NCI-H510A treated with DMSO at 0.1 percent for 48 hours (cell line): ENCODE measurements at places on chromosomes 5 and 9.
A peak's percentile ranks its signal among the peaks of the same experiment; 100 is the strongest.

GRCh38 chr9:120714088-120714845 lies at the start of gene MEGF9:
MEGF9 (minus strand) TSS chr9:120714470; CDS start chr9:120714358, 112 bp downstream.
- DNase-seq = peak; percentile 96

GRCh38 chr5:135127439-135128240 lies 93.6 kb upstream of the PITX1 start:
- no peak for DNase-seq

DNA sequence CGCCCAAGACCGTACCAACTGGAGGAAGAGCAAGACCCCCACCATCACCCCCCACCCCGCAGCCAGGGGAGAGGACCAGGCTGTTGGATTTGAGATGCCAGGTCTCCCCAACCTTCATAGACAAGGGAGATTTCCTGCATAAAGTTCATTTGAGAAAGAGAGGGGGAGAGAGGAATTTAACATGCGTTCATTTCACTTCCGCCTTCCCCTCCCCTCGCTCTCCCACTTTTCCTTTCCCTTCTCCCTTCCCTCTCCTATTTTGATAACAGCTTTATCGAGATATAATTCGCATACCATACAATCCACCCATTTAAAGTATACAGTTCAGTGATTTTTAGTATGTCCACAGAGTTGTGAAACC lies 4.2 kb upstream of the NKX2-5 start:
- no peak for DNase-seq

GRCh38 chr9:112361601-112362000 lies 18.3 kb upstream of the HSDL2 start:
- DNase-seq = peak; percentile 46

GRCh38 chr5:136242136-136242535 lies 49.2 kb upstream of the SMIM32 start:
- peak; percentile 21 for DNase-seq

DNA sequence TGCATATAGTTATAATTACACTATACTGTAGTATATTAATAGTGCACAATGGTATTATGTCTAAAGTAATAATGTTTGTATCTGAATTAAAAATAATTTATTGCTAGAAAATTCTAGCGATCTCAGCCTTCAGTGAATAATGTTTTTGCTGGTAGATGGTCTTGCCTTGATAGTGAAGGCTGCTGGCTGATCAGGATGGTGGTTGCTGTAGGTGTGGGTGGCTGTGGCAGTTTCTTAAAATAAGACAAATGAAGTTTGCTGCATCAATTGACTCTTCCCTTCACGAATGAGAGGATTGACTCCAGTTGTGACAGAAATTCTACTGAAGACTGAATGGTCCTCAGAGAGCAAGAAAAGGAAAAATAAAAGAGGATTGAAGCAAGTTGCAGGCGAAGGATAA lies 19.7 kb upstream of the LRRC70 start:
- no peak for DNase-seq

GRCh38 chr5:57360871-57361270 lies 121.7 kb downstream of the ACTBL2 start:
- no peak for DNase-seq

- DNase-seq = no peak
These were observed 11.5 kb upstream of the S1PR3 start for GRCh38 chr9:88979791-88980190.

DNA sequence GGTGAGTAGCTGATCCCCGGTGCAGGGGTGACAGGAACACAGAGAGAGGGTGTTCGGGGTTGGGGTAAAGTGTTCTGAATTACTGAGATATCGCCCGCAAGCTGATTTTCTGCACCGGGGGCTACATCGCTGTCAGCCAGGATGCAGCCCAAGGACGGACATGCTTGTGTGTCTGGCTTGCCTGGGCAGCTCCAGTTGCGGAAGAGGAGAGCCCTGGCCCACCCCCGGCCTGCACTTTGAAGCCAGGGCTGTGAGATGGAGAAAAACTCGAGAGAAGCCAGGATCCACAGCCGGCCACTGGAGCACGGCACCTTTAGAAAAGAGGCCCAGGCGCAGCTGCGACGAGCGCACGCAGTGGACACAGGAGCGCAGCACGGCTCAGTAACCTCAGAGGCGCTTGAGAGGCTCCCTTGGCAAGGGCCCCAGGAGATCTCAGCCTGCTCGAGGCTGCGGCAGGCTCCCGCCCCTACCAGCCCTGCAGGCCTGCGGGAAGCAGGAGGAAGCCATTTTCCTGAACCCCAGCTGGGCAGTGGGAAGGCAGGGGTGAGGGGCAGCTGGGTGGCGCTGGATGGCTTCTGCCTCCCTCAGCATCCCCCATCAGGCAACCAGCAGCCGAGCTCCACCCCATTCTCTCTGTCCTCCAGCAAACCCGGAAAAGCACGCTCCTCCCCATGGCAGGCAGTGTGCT lies 59.2 kb downstream of the C9orf50 start:
- DNase-seq = peak; percentile 47

DNA sequence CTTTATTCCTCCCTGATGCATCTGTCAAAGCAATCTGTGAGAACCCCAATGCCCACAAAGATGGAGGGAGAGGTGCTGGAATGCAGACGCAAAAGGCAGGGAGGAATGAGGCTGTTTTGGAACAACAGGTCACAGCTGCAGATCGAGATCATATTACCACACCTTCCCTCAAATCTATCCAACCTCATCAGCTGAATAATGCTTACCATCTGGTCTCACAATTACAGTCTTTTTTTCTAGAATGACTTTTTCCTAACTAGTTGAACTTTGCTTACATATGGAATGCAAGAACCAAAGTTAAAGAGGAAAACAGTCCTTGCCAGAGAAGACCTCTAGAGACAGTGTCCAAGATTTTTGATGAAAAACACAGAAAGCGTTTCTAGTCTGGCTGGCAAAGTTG lies 158.1 kb downstream of the LPAR1 start:
- no peak for DNase-seq

DNA sequence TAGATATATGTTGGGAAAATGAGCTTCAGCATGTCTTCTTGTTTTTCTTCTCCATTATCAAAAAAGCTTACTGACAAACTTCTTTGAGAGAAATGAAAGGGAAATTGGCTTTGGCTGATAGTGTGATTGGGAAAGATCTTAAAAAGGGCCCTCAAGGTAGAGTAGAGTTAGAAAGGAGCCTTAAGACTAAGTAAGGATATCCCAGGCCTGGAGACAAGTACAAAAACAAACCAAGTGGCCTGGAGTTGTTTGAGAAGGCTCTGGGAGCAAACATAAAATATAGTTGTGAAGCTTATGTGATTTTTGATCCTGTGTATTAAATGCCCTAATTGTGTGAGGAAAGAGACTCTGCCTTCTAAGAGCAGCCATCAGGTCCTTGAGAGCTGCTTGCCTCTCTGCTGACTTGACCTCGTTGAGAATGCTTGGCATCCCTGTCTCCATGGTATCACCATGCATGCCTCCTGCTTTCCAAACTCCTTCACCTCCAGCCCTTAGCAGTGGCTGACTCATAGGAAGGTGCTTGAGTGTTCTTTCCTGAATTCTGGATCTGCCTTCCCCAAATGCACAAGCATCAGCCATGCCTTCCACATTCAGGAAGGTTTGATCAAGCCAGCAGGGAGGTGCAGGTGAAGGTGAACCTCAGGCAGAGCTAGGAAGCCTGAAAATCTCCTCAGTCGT lies 78.9 kb downstream of the SMARCA2 start:
- no peak for DNase-seq

GRCh38 chr9:137445275-137445807 lies 4.2 kb upstream of the ENTPD8 start:
- DNase-seq = peak; percentile 46

DNA sequence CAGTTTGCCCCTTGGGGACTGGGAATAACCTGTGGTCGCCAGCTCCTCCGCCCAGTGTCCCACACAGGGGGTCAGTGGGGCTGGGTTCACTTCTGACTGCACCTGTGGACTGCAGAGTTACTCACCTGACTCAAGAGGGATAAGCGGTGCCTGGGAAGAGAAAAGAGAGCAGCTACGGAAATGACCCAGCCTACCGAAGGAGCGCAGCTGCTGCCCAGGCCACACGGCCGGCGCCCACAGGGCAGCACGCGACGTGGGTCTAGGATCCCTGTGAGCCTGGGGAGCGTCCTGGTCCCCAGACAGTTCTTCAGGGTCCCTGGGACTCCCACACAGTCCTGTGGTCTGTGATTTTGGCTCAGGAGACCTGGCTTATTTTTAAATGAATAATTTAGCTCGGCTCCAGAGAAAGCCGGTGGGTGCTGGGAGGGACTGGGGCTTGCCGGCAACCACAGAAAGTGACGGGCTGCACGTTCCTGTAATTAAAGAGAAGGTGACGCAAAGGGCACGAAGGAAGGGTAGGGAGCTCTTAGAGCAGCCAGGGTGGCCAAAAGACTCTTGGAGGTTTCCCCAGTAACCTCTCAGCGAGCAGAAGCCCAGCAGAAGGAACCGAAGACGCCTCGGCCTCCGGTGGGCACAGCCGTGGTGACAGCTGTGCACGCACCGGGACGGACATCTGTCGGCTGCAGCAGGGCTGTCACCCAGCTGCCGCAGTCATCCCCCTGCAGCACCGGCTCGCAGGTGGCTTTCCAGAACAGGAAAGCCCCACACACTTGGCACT lies 97.5 kb upstream of the FCN2 start:
- no peak for DNase-seq

DNA sequence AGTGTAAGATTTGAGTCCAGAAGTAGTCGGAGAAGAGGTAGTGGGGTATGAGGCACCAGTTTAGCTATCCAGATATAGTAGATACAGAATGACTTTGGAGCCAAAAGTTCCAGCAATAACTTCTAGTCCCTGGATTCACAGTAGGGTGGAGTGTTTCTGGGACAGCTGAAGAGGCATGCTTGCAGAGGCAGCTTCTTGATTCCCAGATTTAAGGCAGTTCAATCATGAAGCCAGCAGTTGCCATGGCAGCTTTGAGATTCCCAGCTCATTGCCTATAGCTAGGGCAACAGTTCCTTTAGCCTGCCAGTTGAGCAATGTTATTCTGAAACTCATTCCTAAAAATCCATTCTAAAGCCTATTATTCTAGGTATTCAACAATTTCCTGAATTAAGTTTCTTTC lies 79.2 kb downstream of the LIX1 start:
- no peak for DNase-seq

- DNase-seq = peak; percentile 79
These were observed 34.4 kb downstream of the SARDH start for GRCh38 chr9:133703591-133704399.

DNA sequence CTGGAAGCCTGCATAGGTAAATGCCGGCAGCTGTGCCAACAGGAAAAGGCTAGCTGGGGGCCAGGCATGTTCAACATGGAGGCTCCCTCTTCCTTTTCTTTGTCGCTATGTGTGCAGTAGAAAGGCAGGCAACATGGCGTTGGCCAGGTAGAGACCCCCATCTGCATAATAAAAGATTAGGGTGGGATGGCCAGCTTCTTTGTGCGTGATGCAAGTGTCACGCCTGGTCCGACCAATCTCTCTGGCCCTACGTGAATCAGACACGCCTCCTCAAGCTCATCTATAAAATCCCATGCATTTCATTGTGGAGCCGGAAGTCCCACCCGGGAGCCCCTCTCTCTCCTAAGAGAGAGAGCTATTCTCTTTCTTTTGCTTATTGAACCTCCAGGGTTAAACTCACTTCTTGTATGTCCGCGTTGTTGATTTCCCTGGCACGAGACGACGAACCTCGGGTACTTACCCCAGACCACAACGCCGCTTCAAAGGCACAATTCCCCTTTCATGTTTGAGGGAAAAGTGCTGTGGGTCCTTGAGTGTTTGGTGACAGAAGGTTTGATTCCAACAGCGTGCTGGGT lies 25.0 kb upstream of the C5orf47 start:
- peak; percentile 59 for DNase-seq

DNA sequence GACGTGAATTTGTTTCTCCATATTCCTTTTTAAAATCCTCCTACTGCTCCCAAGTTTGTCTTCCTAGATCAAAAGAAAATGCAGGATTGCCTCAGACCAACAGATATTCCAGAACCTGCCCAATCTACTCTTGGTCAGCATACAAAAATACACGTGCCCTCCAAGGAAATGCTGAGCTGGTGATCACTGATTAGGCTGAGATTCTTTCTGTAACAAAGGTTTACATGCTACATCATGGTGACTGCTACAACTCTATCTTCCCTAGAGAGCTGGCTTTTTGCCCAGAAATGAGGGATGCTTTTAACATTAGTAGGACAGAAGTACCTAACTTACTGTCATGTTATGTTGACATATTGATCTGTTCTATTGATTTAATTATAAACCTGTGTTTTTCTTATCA lies 35.5 kb downstream of the OR2Y1 start:
- no peak for DNase-seq

- no peak for DNase-seq
These were observed 148.9 kb downstream of the GCNT1 start for GRCh38 chr9:76607730-76608436.

DNA sequence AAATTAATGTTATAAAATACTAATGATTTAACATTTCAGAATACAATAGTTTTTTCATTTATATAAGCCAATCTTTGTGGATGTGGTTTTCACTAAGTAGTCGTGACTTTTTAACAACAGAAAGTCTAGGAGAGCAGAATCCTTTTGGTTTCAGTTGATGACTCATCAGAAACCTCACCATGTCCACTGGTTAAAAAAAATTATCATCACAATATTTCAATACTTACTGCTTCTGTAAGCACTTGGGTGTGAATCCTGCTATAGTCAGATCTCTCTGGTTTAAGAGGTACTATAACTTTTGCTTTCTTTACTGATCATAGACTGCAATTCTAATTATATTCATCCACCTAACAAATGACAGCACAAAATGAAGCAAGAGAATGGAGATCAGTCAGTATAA lies 77.2 kb downstream of the MRPS30 start:
- DNase-seq = no peak

DNA sequence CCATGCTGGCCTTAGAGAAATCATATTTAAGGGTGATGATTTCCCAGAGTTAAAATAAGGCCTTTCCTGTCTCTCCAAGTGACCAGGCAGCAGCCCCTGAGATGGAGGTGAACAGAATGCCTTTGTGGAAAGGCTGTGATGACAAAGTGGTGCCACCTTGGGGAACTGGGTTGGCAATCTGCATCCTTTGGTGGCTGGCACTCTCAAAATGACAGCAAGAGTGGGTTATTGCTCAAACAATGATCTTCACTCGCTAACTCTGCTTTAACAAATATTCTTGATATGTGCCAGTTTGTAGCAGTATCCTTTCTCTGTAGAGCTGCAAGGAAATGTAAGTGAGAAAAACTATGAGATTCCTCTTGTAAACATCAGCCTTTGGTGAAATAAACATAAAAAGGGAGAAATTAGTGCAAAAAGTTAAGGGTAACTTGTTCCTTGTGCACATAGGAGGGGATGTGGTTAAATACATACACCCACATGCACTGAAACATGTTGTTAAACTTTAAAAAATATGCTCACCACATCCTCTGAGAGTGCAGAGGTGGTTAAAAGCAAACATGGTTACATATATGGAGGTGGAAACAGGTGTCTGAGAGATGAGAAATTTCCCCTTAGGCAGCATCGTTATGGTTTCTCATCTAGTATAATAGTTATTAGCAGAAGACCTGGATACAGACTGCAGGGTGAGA lies 373.4 kb upstream of the CTNND2 start:
- no peak for DNase-seq

- no peak for DNase-seq
These were observed 119.1 kb downstream of the VAV2 start for GRCh38 chr9:133873009-133873408.

GRCh38 chr5:2832394-2832793 lies 80.9 kb upstream of the IRX2 start:
- no peak for DNase-seq

GRCh38 chr9:131290767-131291370 lies 1.3 kb downstream of the PLPP7 start:
- no peak for DNase-seq

GRCh38 chr9:132590318-132591182 lies 8.1 kb downstream of the BARHL1 start:
- no peak for DNase-seq

- no peak for DNase-seq
These were observed 294.9 kb downstream of the MED10 start for GRCh38 chr5:6083311-6083978.

- DNase-seq = no peak
These were observed 205.2 kb upstream of the SEMA6A start for GRCh38 chr5:116779846-116780245.
